ENCODE measurements at places on chromosomes 4 and X. TPM values are rescaled to one million over a fixed set of nuclear protein-coding genes. Genes with fewer than 3 reads are reported as not detected.

The CORIN gene
- 0.18 TPM for total RNA-seq

- H3K4me1 ChIP-seq = no peaks in the 10 kb centered on the region
- H3K4me3 ChIP-seq = no peak overlapping the region
- H3K27me3 ChIP-seq = no peaks in the 10 kb centered on the region
- DNase-seq = no peak
- no peaks in the 10 kb centered on the region for H3K36me3 ChIP-seq
Measured at GRCh38 chr4:164536814-164537213, 217.1 kb upstream of the SMIM31 start.

GRCh38 chrX:109327251-109327650 is 154.6 kb downstream of the GUCY2F start:
- no peaks in the 10 kb centered on the region for H3K27me3 ChIP-seq
- H3K4me3 ChIP-seq = no peak overlapping the region

GRCh38 chr4:165905405-165906027 is 32.5 kb downstream of the TLL1 start:
- H3K4me1 ChIP-seq = no peaks in the 10 kb centered on the region
- H3K27ac ChIP-seq = no peak overlapping the region
- no peaks in the 10 kb centered on the region for H3K27me3 ChIP-seq

Data from right lobe of liver (tissue), 6 donors.